ENCODE measurements at places on chromosomes 1 and 21.
A peak's percentile ranks its signal among the peaks of the same experiment; 100 is the strongest.

GRCh38 chr1:33414879-33415278 is 16.0 kb downstream of the PHC2 start:
- H3K27me3 ChIP-seq: no peaks in the 10 kb centered on the region
- peaks cover 4% of the 10 kb centered on the region for H3K36me3 ChIP-seq
- H3K27ac ChIP-seq: no peak overlapping the region
- no peaks in the 10 kb centered on the region for H3K4me1 ChIP-seq

- H3K27me3 ChIP-seq: peaks cover 17% of the 10 kb centered on the region
- H3K36me3 ChIP-seq: no peaks in the 10 kb centered on the region
- H3K4me1 ChIP-seq: no peaks in the 10 kb centered on the region
- no peak overlapping the region for H3K27ac ChIP-seq
These were observed 7.0 kb downstream of the ADORA3 start for GRCh38 chr1:111496398-111496797.

DNA sequence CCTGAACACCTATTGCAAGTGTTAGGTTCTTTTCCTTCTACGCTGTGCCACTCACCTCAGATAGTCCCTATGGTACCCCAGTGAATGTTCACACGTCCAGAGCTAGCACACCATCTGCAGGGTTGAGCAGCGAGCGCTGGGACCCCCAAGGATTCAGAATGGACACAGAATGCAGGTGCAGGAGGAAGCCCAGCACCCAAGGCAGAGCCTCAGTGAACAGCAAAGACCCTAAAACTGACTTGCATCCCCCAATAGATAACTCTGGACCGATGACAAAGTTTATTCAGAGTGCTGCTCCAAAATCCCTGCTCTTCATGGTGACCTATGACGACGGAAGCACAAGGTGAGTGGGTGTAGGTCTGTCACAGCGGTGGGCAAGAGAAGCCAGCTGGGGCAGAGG is 15.1 kb upstream of the MX2 start:
- DNase-seq: no peak
- H3K4me1 ChIP-seq: no peaks in the 10 kb centered on the region
- H3K36me3 ChIP-seq: no peaks in the 10 kb centered on the region
- H3K4me3 ChIP-seq: no peak overlapping the region
- H3K27ac ChIP-seq: no peak overlapping the region

DNA sequence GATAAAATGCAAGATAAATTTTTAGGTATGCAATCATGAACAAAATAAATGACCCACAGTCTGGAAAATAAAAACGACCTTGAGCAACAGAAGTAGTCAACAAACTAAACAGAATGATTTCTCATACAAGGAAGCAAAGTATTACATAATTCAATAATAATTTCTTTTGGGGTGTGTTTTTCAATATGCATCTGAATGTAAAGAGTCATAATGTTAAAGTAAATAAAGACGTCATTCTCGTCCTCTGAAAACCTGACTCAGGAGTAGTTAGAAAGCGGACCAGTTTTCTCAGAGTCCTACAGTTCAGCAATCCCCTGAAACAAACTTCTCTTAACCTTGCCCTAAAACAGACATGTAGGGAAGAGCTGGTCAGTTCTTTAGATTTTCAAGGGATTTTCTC is 18.6 kb downstream of the CDC42BPA start:
- H3K4me1 ChIP-seq: no peaks in the 10 kb centered on the region
- peak overlapping the region; percentile 45 for H3K27ac ChIP-seq
- no peak overlapping the region for H3K4me3 ChIP-seq
- H3K27me3 ChIP-seq: no peaks in the 10 kb centered on the region
- no peaks in the 10 kb centered on the region for H3K36me3 ChIP-seq

DNA sequence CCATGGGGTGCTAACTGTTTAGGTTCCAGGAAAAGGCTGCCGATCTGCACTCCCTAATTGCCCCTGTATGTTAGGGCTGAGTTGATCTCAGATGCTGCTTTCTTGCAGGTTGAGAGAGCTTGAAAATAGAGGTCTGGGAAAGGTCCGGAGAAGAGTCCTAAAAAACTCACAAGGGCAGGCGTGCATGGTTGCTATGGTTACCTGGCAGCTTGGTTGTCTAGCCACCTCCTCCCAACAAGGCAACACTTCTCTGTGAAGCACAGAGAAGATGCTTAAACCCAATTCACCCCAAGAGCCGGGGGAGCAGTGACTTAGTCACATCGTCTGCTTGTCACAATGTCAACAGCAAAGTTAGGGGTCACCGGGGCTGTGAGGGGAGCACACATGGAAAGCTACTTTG is 31.0 kb upstream of the LRRC52 start:
- no peak for DNase-seq
- no peak overlapping the region for H3K4me3 ChIP-seq
- H3K36me3 ChIP-seq: no peaks in the 10 kb centered on the region
- peaks cover 13% of the 10 kb centered on the region for H3K27me3 ChIP-seq
- H3K4me1 ChIP-seq: no peaks in the 10 kb centered on the region

- DNase-seq: peak; percentile 0
- H3K4me1 ChIP-seq: no peaks in the 10 kb centered on the region
- H3K4me3 ChIP-seq: peak overlapping the region; percentile 38
- H3K27ac ChIP-seq: no peak overlapping the region
- no peaks in the 10 kb centered on the region for H3K36me3 ChIP-seq
- H3K27me3 ChIP-seq: no peaks in the 10 kb centered on the region
These were observed 20.7 kb downstream of the ZNF695 start for GRCh38 chr1:246987083-246987690.

DNA sequence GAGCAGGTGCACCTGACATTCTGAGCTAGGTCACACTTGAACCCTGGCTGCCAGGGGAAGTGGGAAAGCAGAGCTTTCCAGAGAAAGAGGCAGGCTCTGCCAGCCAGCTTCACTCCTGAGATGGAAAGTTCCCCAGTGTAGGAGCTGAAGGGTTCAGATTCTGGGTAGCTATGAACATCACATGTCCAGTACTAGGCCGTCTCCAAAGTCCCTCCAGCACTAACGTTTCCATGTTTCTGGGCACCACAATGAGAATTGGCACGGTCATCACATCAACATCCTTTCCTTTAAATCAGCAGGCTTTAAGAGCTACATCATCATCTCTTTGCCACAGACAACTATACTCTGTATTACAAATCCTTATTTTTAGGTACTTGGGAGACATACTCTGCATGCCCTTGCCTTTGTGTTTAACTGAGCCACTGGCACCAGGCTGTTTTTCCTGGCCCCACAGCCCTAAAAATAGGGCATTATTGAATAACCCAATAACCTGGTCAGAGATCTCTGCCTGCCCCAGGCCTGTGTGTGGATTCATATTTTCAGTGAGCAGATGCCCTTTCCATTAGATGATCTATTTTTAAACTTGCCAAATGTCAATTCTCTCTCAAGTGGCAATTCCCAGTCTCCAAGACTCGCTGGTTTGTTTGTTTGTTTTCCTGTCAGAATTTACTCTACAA is 35.4 kb upstream of the USP24 start:
- no peak overlapping the region for H3K4me3 ChIP-seq
- H3K36me3 ChIP-seq: no peaks in the 10 kb centered on the region
- no peak overlapping the region for H3K27ac ChIP-seq
- no peak for DNase-seq
- no peaks in the 10 kb centered on the region for H3K27me3 ChIP-seq
- H3K4me1 ChIP-seq: no peaks in the 10 kb centered on the region

DNA sequence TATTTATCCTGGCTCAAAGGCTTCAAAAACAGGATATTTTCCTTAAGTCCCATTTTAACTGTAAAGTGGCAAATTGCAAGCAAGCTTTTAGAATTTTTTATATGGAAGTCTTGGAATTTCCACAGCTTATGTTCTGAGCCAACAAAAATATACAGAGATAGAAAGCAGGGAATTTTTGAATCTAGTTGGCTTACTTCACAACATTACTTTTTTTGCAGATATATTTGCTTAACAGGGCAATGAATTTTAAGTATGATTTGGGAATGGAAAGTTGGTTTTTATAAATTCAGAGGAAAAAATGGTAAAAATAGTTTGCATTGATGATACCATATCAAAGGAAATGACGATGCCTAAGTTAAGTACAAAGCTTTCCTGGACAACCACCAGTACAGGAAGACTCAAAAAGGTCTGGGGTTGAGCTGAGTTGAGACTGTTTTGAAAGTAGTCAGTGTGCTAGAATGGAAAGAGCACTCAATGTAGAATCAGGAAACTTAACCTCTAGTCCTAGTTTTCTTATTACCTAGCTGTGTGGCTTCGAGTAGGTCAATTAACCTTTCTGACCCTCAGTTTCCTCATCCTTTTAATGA is 11.0 kb upstream of the VCAM1 start:
- no peak for DNase-seq
- no peak overlapping the region for H3K4me3 ChIP-seq
- H3K27me3 ChIP-seq: no peaks in the 10 kb centered on the region
- H3K36me3 ChIP-seq: no peaks in the 10 kb centered on the region

- H3K4me3 ChIP-seq: no peak overlapping the region
- no peak overlapping the region for H3K27ac ChIP-seq
- H3K27me3 ChIP-seq: no peaks in the 10 kb centered on the region
- no peaks in the 10 kb centered on the region for H3K4me1 ChIP-seq
- DNase-seq: no peak
These were observed 114.8 kb downstream of the KCNK1 start for GRCh38 chr1:233728721-233729120.

GRCh38 chr1:31183927-31184554 is 55.6 kb downstream of the NKAIN1 start:
- no peak overlapping the region for H3K27ac ChIP-seq
- peak; percentile 56 for DNase-seq
- no peaks in the 10 kb centered on the region for H3K36me3 ChIP-seq
- no peak overlapping the region for H3K4me3 ChIP-seq

GRCh38 chr1:95095833-95096217 is 21.3 kb upstream of the TLCD4 start:
- no peaks in the 10 kb centered on the region for H3K27me3 ChIP-seq
- H3K4me1 ChIP-seq: no peaks in the 10 kb centered on the region
- peak; percentile 84 for DNase-seq
- H3K36me3 ChIP-seq: no peaks in the 10 kb centered on the region
- H3K27ac ChIP-seq: no peak overlapping the region

DNA sequence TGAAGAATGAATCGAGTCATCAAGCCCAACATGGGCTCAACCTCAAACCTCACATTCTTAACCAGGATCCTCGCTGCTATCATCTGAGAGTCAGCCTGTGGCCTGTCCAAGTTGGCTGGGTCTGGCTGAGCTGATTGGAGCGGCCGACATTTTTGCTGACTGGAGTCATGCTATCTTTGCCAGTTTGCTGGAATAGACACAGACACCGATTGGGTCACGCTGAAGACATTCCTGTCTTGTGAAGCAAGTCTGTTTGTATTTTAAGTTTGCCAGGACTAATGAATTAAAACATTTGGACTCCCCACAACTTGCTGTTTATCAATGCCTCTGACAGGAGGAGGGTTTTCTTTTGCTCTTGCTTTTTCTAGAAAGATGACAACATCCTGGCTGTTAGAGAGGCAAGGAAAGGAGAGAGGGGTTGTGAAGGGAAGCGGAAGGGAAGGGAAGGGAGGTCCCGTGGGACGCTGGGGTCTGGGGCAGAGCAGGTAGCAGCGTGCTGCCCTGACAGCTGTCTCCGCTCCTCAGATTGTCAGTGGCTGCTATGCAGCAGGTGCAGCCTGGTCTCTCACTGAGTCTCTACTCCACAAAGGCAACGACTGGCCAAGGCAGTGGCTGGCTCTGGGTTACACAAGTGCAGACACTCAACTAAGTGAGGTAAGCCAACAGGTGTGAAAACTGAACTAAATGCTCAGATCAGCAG is at the start of gene MAP3K7CL:
MAP3K7CL (plus strand) TSS at position 375 of the 700 bp plus-strand sequence. CDS start 2,701 bp downstream, outside the sequence.
- peak within 1 kb of the TSS; percentile 58 for H3K4me3 ChIP-seq
- no peaks in the 10 kb centered on the region for H3K27me3 ChIP-seq
- peaks cover 11% of the 10 kb centered on the region for H3K4me1 ChIP-seq
- H3K36me3 ChIP-seq: peaks cover 8% of the 10 kb centered on the region
- peak; percentile 99 for DNase-seq

DNA sequence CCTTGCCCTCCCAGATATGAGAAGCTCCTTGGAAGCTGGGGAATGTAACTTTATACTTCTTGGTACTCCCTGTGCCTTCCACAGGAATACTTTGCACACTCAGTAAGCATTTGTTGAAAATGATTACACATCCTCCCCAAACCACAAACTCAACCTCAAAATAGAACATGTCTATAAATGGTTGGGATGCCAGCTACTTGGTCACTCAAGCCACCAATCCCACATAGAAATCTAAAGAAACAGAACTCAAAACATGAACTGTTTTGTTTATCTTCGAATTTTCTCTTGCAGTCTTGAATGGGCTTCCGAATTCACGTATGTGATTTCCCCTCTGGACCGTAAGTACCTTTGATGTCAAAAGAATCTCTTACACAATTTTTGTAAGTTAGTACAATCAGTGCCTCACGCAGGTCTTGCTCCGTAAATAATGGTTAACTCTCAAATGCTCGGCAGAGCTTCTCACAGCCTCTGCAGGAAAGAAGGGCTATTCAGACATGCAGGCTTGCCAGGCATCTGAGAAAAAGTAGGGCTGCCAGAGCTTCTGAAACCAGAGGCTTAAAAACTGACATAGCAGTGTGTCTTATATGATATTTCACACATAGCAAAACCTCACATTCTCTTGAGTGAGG is 26.9 kb downstream of the SORT1 start:
- peak; percentile 93 for DNase-seq
- peak overlapping the region; percentile 99 for H3K27ac ChIP-seq
- H3K4me1 ChIP-seq: peaks cover 7% of the 10 kb centered on the region
- no peaks in the 10 kb centered on the region for H3K27me3 ChIP-seq
- no peak overlapping the region for H3K4me3 ChIP-seq

GRCh38 chr1:7879228-7879627 is 26.4 kb upstream of the UTS2 start:
- no peak overlapping the region for H3K27ac ChIP-seq
- no peaks in the 10 kb centered on the region for H3K4me1 ChIP-seq
- no peak for DNase-seq
- H3K4me3 ChIP-seq: no peak overlapping the region
- peaks cover 4% of the 10 kb centered on the region for H3K27me3 ChIP-seq

GRCh38 chr1:197903196-197903514 is 725 bp downstream of the C1orf53 start:
- H3K27me3 ChIP-seq: peaks cover 16% of the 10 kb centered on the region
- no peak overlapping the region for H3K27ac ChIP-seq
- peak overlapping the region; percentile 66 for H3K4me3 ChIP-seq
- H3K36me3 ChIP-seq: no peaks in the 10 kb centered on the region

DNA sequence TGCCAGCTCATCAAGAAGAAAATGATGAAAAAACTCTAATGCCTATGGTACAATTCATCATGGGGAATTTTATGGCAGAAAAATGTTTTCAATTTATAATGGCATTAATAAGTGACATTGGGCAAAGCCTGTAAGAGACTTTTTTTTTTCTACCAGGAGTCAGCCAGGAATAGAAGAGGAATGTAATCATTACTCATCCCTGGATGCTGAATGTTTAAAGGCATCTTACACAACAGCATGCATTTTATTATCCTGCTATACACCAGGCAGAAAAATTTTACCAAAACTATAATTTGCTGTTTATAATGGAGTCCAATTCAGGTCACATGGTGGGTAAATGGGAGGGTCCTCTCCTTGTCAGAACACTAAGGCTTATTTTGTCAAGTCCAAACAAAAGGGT is 189.9 kb upstream of the BEND5 start:
- no peak for DNase-seq
- no peak overlapping the region for H3K4me3 ChIP-seq
- no peaks in the 10 kb centered on the region for H3K27me3 ChIP-seq
- no peaks in the 10 kb centered on the region for H3K36me3 ChIP-seq
- no peak overlapping the region for H3K27ac ChIP-seq
- H3K4me1 ChIP-seq: no peaks in the 10 kb centered on the region
